ENCODE measurements at places on chromosomes 16 and 17.
A peak's percentile ranks its signal among the peaks of the same experiment; 100 is the strongest.

GRCh38 chr17:49959183-49959935 is 9.6 kb upstream of the DLX4 start:
- no peak for DNase-seq

DNA sequence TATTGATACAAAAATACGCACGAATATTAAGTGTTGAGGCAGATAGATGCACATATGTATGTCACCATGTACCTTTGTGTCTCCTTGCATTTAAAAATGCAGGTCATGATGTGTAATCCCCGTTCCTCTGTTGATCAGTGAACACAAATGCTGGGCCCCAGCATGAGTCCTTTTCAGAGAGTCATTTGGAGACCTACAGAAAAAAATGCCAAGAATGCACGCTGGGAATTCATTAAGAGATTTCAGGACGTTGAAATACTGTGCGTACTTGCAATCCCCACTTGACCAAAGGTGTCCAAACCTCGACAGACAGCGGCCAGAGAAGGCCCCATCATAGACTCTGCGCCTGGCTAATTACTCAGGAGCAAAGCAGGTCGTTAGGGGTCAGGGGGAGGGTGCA is 496.0 kb downstream of the MAF start:
- no peak for DNase-seq

DNA sequence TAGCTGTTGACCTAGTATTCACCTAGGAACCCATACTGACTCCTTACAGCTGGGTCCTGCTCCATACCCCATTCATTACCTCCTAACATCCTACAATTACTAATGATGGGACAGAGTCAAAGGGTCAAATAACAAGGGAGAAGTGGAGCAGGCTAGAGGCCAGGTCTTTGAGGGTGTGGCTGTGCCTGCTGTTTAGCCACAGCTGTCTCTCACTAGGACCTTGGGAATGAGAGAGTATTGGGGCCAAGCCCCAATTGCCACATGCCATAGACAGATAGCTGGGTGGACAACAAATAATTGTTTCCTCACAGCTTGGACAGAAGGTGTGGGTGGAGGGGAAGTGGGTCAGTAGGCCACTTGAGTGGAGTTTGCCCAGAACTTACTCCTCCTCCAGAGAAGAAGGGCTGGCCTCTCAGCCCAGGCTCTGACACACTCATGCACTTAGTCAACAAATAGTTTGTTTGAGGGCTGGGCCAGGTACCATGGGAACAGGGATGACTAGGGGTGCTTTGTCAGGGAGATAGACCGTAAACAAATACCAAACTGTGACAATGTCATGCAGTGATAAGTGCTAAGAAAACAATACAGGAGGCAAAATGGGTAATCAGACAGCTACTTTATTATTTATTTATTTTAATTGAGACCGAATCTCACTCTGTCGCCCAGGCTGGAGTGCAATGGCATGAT is 10.2 kb upstream of the CENPT start:
- DNase-seq: peak; percentile 75

GRCh38 chr16:66933776-66934137 is 445 bp downstream of the CIAO2B start:
- no peak for DNase-seq

DNA sequence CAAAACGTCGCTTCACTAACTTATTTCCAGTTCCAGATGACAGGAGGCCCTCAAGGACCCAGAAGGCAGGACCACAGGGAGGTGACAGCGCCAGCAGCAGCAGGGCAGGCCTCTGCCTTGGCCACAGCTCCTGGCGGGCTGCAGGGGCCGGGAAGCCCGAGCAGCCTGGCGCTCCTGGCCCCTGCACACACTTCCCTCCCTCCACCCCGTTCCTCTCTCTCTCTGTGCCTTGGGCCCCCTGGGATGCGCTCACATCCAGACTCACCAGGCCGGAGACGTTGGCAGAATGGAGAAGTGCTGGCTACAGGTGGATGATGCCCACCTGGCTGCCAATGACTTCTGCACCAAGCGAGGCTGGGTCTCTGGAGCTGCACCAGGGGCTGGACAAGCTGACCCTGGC is 12.7 kb downstream of the ZNF594 start:
- no peak for DNase-seq

DNA sequence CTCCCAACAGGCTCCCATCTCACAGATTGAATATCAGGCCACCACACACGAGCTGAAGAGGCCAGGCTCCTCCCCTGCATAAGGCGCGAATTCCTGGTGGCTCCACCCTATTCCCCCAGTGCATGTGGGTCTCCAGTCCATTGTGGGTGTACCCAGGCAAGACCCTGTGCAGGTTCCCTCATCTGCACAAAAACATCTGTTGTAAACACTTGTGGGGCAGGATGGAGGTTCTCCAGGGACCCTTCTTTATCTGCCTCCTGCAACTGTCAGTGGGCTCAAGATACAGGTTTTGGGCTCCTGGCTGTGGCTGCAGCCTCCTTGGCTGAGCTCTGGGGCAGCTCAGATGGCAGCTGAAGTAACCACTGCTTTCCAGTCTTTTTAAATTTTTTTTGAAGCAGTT is 17.6 kb upstream of the LGALS9 start:
- DNase-seq: no peak

GRCh38 chr17:81719410-81720266 is 7.6 kb downstream of the SLC25A10 start:
- DNase-seq: no peak

- DNase-seq: no peak
Measured at GRCh38 chr16:58862334-58863021, 128.4 kb upstream of the GOT2 start.

GRCh38 chr16:53098526-53099317 is 43.9 kb downstream of the CHD9 start:
- peak; percentile 85 for DNase-seq

GRCh38 chr17:56679115-56679776 is 85.7 kb downstream of the NOG start:
- no peak for DNase-seq

GRCh38 chr17:45318561-45319230 is 1.9 kb upstream of the MAP3K14 start:
- no peak for DNase-seq

DNA sequence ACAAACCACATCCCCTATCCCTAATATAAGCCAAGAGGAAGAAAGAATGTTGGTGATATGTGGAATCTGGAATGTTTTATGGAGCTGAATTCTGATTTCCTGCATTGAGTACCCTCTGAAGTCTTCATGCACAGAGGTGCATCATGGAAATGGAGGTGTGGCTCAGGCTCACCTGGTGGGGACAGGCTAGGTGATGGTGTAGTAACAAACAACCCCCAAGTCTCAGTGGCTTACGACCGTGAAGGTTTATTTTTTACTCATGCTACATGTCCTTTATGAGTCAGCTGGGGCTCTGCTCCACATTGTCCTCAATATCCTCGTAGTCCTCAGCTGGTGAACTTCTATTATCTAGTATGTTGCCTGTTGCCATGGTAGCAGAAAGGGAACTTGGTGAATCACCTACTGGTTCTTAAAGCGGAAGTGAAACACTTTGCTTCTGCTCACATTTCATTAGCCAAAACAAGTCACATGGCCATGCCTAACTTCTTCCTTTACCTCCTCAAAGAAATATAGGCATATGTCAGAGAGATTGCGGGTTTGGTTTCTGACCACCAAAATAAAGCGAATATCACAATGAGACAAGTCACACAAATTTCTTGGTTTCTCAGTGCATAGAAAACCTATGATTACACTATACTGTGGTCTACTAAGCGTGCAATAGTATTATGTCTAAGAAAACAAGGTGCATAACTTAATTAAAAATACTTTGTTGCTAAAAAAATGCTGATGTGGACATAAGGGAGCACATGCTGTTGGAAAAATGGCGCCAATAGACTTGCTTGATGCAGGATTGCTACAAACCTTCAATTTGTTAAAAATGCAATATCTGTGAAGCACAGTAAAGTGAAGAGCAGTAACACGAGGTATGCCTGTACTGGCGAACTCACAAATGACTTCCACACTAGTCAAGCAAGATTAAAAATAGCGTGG is at the start of gene PMFBP1:
TSS of gene PMFBP1 (minus strand) at position 51 of the 930 bp plus-strand sequence. CDS start 947 bp downstream, outside the sequence.
- DNase-seq: peak; percentile 18

- DNase-seq: no peak
Measured at GRCh38 chr17:79981661-79982101, 54.0 kb downstream of the TBC1D16 start.

- DNase-seq: no peak
Measured at GRCh38 chr17:75350706-75351105, 54.8 kb downstream of the GRB2 start.

DNA sequence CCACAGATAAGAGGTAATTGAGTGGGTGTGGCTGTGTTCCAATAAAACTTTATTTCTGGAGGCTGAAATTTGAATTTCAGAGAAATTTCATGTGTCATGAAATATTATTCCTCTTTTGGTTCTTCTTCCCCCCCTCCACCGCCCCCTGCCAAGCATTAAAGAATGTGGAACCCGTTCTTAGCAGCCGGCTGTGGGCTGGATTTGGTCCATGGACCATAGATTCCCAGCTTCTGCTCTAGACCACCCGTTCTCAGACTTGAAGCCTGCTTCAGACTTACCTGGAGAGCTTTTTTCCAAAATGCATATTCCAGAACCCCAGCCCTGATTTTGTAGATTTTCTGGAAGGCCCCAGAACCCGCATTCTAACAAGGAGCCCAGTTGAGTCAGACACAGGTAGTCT is 15.1 kb upstream of the LASP1NB start:
- DNase-seq: no peak

- DNase-seq: no peak
Measured at GRCh38 chr16:60485872-60486489, 1550.3 kb downstream of the CDH8 start.

- DNase-seq: peak; percentile 55
Measured at GRCh38 chr17:50816771-50817751, 18.3 kb upstream of the WFIKKN2 start.

DNA sequence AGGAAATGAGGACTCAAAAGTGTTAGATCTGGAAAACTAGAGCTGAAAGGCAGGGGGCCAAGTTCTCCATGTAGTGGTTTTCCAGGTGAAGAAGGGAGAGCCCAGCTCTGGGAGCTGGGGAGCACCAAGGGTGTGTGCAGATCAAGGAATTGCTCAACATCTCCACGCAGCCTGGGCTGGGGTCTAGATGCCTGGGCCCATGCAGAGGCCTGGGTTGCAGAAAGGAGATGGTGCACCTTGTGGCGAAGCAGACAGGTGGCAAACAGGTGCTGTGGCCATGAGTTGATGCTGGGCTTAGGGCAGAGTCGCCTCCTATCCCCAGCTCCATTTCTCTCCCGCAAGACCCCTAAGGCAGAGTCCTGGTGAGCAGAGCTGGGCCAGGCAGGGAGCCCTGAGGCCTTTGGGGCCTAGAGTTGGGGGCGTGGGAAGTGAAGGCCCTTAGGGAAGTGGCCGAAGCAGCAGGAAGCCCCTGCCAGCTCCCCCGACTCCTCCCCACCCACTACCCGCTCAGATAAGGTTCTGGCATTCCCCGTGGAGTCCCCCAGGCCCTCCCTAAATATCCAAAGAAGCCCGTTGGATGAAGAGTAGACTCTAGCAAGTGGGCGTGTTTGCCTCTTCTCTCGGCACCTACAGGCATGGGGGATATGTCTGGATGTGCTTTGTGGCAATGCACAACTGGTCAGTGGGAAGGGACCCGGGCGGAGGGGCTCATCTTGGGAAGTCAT is 777 bp downstream of the FOXN1 start:
- DNase-seq: no peak

GRCh38 chr16:4847774-4848587 is 700 bp downstream of the UBN1 start:
- DNase-seq: peak; percentile 61

DNA sequence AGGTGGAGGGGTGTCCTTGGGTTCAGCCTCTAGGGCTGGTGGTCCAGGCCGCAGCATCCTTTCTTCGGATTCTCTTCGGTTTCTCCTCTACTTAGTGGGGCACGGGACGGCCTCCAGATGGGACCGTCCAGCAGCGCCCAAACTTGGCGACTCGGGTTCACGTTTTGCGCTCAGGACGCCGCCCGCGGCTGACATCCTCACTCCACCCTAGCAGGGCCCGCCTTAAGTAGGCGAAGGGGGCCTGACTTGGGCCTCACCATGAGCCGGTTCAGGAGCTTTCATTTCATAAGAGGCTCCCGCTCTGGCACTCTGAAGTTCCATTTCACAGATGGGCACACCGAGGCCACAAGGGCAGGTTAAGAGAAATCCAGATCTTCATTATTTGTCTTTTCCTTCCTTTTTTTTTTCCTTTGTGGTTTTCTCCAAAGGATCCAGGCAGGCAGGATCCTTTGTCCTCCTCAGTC is 141.2 kb downstream of the SEC14L1 start:
- DNase-seq: peak; percentile 72

DNA sequence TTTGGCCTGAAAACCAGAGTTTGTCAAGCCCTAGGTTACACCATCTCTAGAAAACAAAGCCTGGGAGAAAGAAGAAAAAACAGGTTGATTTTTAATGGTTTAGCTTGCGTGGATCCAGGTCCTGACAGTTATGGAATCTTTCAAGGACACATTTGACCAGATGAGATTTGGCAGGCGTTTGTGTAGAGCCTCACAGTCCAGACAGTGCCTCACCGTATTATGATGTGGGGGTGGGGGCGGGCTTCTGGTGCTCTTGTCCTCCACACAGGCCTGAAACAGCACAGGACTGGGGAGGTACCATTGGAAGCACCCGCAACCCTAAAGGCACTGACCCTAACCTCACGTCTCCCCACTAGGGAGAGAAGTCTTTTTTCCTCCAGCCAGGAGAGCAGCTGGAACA is 19.6 kb downstream of the MVP start:
- no peak for DNase-seq

DNA sequence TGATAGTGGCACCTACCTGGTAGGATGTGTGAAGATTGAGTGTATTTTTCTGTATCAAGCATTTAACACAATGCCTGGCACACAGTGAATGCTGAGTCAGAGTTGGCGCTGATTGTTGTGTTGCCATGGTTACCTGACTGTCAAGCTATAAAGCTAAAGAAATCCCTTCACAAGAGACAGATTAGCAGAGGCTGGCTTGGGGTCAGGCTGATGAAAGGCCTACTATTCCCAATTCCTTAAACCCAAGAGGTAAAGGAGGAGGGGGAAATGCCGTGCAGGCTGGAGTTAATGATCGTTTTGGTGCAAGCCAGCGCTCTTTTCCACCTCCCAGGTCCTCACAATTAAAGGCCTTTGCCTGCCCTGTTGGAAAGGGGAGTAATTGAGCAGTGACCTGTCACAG is 5.9 kb downstream of the CLEC19A start:
- DNase-seq: no peak

DNA sequence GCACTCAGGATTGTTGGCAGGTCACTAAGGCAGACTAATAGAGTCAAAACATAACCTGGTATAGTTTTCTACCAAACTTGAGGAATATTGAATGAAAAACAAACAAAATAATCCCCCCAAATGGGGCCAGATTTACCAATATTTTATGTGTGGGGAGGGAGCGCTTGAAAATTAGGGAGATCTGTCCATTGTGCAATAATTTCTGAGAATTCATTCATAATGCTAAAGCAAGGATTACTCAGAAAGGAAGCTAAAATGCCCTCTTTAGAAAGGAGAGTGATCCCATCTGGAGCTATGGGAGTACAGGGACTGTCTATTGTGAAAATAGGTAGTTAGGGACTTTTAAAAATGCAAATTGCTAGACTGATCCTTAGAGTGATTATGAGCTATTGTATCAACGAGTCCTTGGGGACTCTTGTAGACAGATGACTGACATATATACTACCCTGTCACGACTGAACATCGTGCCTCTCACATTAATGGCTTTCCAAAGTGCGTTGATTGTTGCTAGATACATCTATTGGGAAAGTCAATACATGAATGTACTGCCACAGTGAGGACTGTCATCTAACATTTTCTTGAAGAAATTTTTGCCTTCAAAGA is 193.6 kb downstream of the AATF start:
- DNase-seq: no peak

All from transverse colon (tissue), 4 donors.